ENCODE measurements at places on chromosomes 5 and 9.

GRCh38 chr5:103840600-103840999 is 278.0 kb upstream of the NUDT12 start:
- DNase-seq, result no peak

GRCh38 chr5:144248015-144248414 is 77.3 kb downstream of the KCTD16 start:
- no peak for DNase-seq

GRCh38 chr5:83720836-83721537 is at the start of gene HAPLN1:
Gene HAPLN1 (minus strand): TSS chr5:83720855. CDS start chr5:83673523, 47,332 bp downstream.
- no peak for DNase-seq

- peak; percentile 37 for DNase-seq
These were observed 659 bp downstream of the RAI14 start for GRCh38 chr5:34656700-34657273.

DNA sequence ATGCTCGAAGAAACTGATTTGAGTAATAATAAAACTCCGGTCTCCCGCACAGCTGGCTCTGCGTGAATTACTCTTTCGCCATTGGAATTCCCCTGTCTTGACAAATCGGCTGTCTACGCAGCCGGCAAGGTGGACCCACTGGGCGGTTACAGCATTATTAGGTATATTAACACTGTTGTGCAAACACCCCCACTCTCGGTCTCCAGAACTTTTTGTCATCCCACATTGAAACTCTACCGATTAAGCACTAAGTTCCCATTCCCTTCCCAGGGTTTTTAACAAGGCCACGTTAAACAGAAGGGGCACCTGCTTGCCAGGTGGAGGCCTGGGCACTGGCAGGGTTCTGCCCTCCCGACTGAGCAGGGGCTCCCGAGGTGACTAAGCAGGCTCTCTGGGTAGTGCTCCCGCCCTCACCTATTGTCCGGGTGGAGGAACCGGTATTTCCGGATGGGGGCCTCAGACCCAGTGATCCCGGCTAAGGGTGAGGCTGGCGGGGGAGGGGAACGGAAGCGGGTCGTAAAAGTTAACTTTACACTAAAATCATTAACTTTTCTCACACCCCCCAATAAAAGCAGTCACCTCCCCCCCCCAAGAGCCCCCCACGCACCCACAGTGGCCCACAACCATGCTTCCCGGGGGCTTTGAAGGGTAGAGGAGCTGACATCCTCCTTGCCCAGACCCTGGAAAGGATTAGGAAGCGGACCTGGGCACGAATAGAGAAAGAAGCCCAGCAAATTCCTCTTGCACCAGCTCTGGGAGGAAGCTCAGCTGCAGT is 53.5 kb upstream of the TJP2 start:
- peak; percentile 76 for DNase-seq

DNA sequence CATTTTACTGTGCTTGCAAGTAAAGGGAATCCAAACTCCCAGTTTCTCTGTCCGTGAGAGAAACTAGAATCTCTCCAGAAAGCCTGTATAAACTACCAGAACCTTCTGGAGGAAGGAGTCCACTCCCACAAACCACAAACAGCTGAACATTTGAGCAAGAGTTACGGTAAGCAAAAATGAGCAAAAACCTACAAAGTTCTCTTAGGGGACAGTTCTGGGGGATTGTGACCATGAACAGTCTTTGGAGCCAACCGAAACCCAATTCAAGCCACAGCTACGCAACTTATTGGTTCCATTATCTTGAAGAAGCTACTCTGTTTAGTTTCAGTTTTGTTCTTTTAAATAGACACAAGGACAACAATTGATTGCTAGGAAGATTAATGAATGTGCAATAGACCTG is 330.6 kb downstream of the ASTN2 start:
- DNase-seq, result no peak

DNA sequence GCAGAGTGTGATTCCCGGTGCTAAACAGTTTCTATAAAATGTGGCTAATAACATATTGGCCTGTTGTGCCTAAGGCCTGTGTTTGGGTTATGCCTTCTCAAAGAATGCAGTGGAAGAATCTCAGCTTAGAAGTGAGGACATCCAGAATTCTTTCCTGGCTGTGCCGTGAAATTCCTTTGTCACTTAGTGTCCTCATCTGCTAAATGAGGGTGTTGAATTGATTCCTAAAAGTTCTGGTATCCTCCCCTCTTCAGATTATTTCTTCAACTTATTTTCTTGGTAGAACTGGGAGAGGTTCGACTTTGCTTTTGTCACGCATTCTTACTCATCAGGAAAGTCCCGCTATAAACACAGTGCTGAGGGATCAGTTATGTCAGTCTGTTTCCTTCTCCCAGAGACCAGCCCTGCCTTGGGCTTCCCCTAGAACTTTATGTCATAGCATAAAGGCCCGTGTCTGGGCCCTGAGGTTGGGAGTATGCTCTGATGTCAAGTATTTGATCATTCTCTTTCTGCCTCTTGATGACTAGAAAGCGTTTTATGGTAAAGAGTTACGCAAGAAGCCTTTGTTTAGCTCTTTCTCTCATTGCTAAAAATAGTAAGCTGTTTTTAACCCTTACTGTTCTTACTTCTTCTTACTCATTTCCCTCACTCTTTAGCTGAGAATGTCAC is 29.5 kb downstream of the MTAP start:
- DNase-seq, result no peak

- DNase-seq, result no peak
These were observed 9.2 kb downstream of the KLF4 start for GRCh38 chr9:107480386-107480789.

GRCh38 chr9:36151316-36152210 is 15.0 kb downstream of the GLIPR2 start:
- DNase-seq, result no peak

All from T47D (cell line).